Hindlimb muscle (tissue), 1 donor: ENCODE measurements at places on chromosomes 13 and 19. TPM values are rescaled to one million over a fixed set of nuclear protein-coding genes. Genes with fewer than 3 reads are reported as not detected.

DNA sequence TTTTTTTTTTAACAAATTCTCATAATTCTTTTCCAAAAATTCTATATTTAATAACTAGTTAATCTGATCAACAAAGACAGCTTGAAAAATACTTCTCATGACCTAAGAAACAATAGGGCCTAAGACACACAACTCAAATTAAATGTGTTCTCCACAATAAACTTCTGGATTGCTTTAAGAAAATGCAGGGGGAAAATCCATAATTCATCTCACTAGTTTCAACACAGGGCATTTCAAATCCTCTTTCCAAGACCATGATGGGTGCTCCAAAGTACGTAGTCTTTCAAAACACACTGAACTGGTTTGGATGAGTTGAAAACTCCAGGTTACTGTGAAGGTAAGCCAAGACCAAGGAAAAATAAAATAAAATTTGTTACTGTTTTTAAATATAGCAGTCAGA is 62.6 kb downstream of the DCLK1 start:
- DNase-seq: no peak

GRCh38 chr19:18478545-18479311 is 40.8 kb upstream of the ISYNA1 start:
- no peak for DNase-seq

DNA sequence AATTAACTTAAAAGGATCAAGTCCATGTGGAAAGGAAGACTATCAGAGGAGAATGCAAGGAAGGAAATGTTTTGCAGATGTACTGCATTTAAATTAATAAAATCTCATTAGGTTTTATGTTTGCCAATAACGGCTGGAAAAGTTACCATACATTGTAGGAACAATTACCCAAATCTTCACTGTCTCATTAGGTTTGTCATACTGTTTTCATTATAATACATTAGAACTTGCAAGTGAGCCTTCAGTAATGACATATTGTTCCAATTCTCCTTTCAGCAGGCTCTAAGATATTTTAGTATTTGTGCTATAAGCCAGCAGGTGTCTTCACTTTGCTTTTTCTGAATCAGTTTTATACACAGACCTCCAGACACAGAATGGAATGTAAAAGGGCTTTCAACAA is 661.6 kb upstream of the KLHL1 start:
- DNase-seq: peak; percentile 23

- DNase-seq: no peak
Measured at GRCh38 chr19:57382806-57383488, 6.7 kb upstream of the ZNF548 start.

DNA sequence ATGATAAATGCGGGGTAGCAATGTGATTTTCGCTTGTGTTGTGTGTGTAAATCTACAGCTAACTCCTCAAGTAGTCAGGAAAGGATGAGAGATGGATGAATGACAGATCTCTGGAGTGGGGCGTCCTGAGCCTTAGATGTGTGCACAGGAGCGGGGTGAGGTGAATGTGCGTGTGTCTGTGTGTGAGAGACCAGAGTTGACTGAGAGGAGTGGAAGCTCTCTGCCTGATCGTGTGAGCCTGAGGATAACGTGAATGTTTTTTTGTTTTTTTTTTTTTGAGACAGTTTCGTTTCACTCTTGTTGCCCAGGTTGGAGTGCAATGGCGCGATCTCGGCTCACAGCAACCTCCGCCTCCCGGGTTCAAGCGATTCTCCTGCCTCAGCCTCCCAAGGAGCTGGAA is 805 bp downstream of the ZNF461 start:
- no peak for DNase-seq

DNA sequence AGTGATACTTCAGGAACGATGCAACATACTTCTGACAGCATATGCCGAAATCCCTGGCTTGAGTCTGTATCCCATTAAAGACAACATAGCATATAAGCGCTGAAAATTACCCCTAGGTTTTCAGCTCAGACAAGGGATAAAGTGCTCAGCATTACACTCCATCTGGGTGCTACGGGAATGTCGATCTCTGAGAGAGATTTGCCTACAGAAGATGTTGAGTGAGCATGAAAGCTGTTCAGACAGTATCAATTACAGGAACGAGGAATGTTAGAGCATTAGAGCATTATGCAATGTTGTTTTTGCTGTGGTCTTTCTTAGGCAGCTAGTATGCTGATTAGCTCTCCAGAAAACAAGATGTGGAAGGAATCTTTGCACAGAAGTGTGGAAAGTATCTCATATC is 484.5 kb downstream of the LIG4 start:
- no peak for DNase-seq

- DNase-seq: no peak
Measured at GRCh38 chr13:65907666-65908525, 1322.2 kb downstream of the PCDH9 start.

GRCh38 chr19:34363930-34364329 is 1.1 kb upstream of the GPI start:
- no peak for DNase-seq

- DNase-seq: no peak
Measured at GRCh38 chr13:107649079-107649478, 566.3 kb downstream of the LIG4 start.

- no peak for DNase-seq
Measured at GRCh38 chr13:35886332-35887114, 244.7 kb downstream of the DCLK1 start.

Gene KIR2DL1
- polyA plus RNA-seq: not detected

Gene CCDC194
- not detected for polyA plus RNA-seq

Gene POLD1
- 19.7 TPM for polyA plus RNA-seq

Gene LILRB5
- 7.1 TPM for polyA plus RNA-seq

Gene SLITRK1
- 0.10 TPM for polyA plus RNA-seq

Gene BLVRB
- 42.4 TPM for polyA plus RNA-seq
